H4 (cell line): ENCODE measurements at places on chromosomes 4 and X. TPM values are rescaled to one million over a fixed set of nuclear protein-coding genes. Genes with fewer than 3 reads are reported as not detected.
A peak's percentile ranks its signal among the peaks of the same experiment; 100 is the strongest.

TAPT1 gene
- 13.8 and 18.6 TPM in 2 replicates for total RNA-seq

ARHGAP36 gene
- total RNA-seq, result 0.27 and 0.46 TPM in 2 replicates

MUC7 gene
- total RNA-seq, result not detected in 2 replicates

GRIA3 gene
- 0.06 TPM in 1 of 2 replicates, not detected in the other for total RNA-seq

CENPVL1 gene
- total RNA-seq, result not detected in 2 replicates

DNA sequence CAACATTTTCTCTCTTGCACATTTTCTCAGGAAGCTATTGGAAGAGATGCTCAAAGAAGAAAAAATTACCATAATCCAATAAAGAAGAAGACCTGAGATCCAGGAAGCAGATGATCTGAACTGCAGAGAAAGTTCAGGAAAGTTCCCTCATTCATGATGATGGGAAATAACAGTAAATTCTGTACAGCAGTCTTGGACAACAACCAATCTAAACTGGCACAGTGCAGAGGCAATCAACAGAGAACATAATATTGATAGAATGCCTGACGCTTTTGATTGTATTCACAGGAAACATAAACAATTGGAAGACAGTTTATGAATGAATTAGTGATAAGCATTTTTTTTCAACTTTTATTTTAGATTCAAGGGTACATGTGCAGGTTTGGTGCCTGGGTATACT is 428.9 kb downstream of the KCTD8 start:
- DNase-seq, result no peak

GRCh38 chrX:135112096-135112729 is 8.1 kb downstream of the ETDB start:
- DNase-seq, result peak; percentile 9

DNA sequence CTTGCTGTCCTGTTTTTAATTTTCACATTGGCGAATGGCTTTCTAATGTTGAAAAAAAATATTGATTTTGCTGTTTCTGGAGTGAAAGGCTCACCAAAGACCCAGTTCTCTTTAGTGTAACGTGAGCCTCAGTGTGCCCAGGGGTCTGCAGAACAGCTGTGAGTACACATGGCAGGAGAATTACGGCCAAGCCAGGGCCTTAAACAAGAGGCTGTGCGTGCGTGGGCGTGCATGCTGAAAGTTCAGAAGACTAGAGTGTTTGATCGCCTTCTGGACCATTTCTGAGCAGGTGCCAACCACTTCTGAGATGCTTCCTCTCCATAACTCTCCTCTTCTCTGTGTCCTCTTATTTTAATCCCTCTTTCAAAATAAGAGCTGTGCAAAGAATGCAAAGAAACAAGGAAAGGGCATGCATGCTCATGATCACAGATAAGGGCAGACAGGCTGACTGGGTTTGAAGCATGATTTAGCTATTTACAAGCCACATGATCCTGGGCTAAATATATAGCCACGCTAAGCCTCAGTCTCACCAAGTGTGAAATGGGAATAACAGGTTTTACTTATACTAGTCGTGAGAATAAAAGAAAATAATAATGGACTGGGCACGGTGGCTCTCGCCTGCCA is 9.9 kb downstream of the PHEX start:
- DNase-seq, result no peak

DNA sequence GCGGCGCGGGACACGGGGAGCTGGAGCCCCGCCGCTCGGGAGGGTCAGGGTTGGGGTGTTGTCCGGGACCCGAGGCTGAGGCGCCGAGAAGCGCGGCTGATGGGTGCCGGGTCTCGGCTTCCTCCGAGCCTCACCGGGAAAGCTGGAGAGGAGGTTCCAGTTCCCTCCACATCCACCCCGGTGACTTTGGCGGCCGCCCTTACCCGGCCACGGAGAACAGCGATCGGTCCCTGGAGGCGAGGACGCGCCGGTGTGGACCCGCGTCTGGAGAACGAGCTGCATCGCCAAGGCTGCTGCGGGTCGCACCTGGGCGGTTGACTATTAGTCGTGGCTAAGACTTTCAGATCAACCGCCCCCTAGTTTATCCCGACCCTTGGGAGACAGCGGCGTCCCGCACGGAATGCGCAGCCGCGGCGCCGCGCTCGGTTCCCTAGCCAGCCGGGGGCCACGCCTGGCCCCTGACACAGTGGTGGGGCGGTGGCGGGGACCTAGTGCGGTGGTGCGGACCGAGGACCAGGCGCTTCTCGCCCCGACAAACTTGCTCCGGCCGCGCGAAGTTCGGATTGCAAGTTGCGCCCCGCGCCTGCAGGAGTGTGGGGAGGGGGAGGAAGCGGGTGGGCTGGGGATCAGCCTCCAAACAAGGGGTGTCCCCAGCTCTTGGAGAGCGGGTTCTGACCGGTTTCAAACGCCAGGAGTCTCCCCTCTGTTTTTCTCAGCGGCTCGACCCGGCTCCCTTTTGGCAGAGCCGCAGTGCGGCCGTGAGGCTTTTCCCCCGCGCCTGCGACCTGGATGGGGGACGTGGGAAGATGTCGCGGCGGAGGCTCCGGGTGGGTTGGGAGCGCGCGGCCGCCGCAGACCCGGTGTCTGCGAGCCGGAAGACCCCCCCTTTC is 568 bp downstream of the FHDC1 start:
- no peak for DNase-seq

GRCh38 chr4:25861951-25862410 is 807 bp downstream of the SEL1L3 start:
- peak; percentile 44 for DNase-seq

DNA sequence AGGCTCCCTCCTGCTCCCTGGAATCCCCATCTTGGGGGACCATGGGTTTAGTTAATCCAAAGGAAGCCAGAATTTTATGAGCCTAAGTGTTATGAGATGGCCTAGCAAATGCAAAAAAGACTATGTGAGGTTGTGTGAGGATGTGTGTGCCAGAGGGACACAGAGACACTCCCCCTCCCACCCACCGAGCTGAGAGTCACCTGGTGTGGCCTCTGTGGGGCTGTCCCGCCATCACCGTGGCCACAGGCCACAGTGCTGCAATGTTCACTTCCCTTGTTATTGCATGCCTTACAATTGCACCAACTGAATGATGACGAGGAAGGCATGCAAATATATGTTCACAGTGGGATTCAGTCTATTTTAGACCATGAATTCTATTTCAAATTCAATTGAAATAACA is 601 bp upstream of the FGFBP2 start:
- DNase-seq, result no peak

- peak; percentile 10 for DNase-seq
Measured at GRCh38 chr4:89929425-89930159, 34.9 kb downstream of the MMRN1 start.

GRCh38 chrX:106791495-106791894 is 11.0 kb upstream of the TBC1D8B start:
- DNase-seq, result no peak
